Astrocyte (in vitro differentiated cells and primary cell): ENCODE measurements at places on chromosomes 2 and 18. TPM values are rescaled to one million over a fixed set of nuclear protein-coding genes. Genes with fewer than 3 reads are reported as not detected.

MC5R gene
- total RNA-seq = 0.26 and 0.57 TPM in 2 replicates

LYG2 gene
- not detected in 2 replicates for total RNA-seq

GULP1 gene
- total RNA-seq = 33.4 and 39.4 TPM in 2 replicates

PAX8 gene
- total RNA-seq = 0.48 and 1.2 TPM in 2 replicates

CXCR1 gene
- total RNA-seq = not detected in 2 replicates

CNOT11 gene
- total RNA-seq = 36.7 and 37.0 TPM in 2 replicates

C2orf15 gene
- 0.59 and 0.60 TPM in 2 replicates for total RNA-seq

PRKAG3 gene
- total RNA-seq = not detected in 2 replicates

DNA sequence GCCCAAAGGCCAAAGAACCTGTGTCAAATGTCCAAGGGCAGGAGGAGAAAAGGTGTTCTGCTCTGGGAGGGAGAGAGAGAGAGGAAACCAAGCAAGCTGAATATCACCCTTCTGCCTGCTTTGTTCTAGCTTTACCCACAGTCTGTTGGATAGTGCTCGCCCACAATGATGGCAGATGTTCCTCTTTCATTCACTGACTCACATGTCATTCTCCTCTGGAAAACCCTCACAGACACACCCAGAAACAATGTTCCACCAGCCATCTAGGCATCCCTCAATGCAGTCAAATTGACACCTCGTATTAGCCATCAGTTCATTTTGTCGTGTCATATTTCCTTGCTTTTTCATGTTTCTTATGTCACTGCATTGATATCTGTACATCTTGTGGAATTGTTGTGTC is 150.3 kb downstream of the UBR3 start:
- no peak for DNase-seq
- H3K36me3 ChIP-seq = no peaks in the 10 kb centered on the region
- H3K4me1 ChIP-seq = no peaks in the 10 kb centered on the region
- H3K4me3 ChIP-seq = no peak overlapping the region

DNA sequence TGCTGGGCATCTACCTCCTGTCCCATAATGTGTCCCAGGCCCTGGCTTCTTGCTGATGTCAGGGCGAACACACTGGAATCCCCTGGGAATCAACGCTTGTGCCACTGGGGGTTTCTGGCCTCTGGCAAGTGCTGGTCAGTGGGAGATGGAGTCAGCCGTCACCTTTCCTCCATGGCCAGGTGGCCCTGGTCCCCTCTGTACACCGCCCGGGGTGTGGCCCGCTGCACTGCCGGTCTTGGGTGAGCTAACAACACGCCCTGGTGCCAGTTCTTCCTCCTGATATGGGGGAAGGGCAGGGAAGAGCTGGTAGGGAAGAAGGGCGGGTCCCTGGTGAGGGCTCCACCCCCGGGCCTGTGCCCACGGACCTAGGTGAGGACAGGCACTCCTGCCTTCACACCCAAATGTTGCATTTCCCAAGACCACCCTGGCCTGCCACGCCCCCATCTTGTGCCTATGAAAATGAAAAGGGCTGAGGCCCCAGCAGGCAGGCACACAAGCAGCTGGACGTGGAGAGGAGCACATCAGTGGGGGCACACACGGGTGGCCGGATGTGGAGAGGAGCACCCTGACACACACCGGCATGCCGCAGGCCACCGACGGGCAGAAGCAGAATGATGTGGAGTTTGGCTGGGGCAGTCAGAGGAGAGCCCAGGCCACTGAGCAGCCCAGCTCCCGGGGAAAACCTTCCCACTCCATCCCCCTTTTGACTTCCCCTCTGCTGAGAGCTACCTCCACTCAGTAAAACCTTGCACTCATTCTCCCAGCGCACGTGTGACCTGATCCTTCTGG is 140.5 kb downstream of the ASB1 start:
- H3K4me1 ChIP-seq = no peaks in the 10 kb centered on the region
- no peak overlapping the region for H3K4me3 ChIP-seq
- H3K27ac ChIP-seq = no peak overlapping the region
- H3K27me3 ChIP-seq = no peaks in the 10 kb centered on the region
- H3K36me3 ChIP-seq = no peaks in the 10 kb centered on the region

DNA sequence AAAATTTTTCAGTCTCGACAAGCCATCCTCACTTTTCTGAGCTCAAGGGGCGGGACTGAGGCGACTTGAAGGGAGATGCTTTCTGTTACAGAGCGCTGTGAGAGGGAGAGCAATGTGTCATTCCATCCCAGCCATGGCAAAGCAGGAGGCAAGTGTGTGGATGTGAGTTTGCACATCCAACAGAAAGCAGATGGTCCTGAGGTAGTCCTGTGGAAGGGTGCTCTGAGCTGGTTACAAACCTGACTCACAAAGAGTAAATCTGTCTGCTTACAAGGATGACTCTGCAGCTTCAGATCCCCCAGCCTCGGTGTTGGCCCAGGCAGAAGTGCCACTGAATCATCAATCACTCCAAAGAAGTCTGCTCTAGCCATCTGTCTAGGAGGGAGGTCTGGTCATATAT is 482.0 kb upstream of the DCC start:
- H3K4me1 ChIP-seq = no peaks in the 10 kb centered on the region
- H3K27me3 ChIP-seq = no peaks in the 10 kb centered on the region
- no peak overlapping the region for H3K4me3 ChIP-seq
- H3K36me3 ChIP-seq = no peaks in the 10 kb centered on the region

DNA sequence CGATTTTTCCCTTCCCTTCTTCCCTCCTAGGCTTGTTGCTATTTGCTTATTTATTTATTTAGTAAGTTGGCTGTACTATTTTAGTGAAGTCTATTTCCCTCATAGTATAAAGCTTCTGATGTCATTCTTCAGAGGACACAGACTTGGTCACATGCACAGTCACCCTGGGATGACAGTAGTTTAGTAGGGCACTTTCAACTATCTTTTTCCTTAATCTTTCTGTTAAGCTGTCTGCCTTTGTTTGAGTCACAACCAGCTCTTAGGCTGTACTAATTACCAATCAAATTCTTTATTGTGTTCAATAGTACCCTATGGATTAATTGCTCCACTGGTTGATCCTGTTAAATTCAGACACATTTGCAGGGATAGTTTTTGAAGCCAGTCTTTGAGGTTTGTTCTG is 26.9 kb upstream of the RAB31 start:
- no peak for DNase-seq
- no peak overlapping the region for H3K4me3 ChIP-seq
- no peak overlapping the region for H3K27ac ChIP-seq
- peaks cover 24% of the 10 kb centered on the region for H3K4me1 ChIP-seq

DNA sequence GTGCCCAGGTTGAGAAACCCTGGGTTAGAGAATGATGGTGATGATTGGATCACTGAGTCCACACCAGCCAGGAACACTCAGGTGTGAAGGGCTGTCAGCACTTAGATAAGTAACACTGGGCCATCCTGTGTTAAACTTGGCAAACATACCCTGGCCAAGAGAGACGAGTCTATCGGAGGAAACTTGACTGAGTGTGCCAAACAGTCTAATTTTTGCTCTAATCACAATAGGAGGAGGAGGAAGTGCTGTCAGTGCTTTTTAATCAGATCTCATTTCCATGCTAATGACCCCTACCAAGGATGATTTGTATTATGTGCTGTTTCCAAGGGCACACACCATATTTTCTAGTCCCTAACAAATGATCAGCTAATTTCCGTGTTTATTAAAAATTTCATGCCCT is 63.8 kb upstream of the SEC11C start:
- H3K27me3 ChIP-seq = no peaks in the 10 kb centered on the region
- no peak for DNase-seq
- H3K4me1 ChIP-seq = peaks cover 3% of the 10 kb centered on the region
- H3K36me3 ChIP-seq = no peaks in the 10 kb centered on the region
- no peak overlapping the region for H3K27ac ChIP-seq

GRCh38 chr2:219687272-219687671 is 59.8 kb downstream of the SLC4A3 start:
- H3K4me1 ChIP-seq = peaks cover 49% of the 10 kb centered on the region
- H3K36me3 ChIP-seq = no peaks in the 10 kb centered on the region
- peak; percentile 87 for DNase-seq
- H3K27ac ChIP-seq = peak overlapping the region; percentile 97

GRCh38 chr2:156537141-156537540 is 101.0 kb downstream of the GPD2 start:
- H3K36me3 ChIP-seq = no peaks in the 10 kb centered on the region
- H3K27me3 ChIP-seq = no peaks in the 10 kb centered on the region
- no peak overlapping the region for H3K4me3 ChIP-seq
- DNase-seq = peak; percentile 69

GRCh38 chr2:202238234-202239197 is at the start of gene SUMO1:
Gene SUMO1, minus strand, starts transcription at chr2:202238597. Its CDS starts 146 bp downstream, at chr2:202238451.
- peak within 1 kb of the TSS; percentile 80 for H3K27ac ChIP-seq
- H3K4me3 ChIP-seq = peak within 1 kb of the TSS; percentile 85
- peaks cover 2% of the 10 kb centered on the region for H3K27me3 ChIP-seq
- DNase-seq = peak; percentile 82
- no peaks in the 10 kb centered on the region for H3K36me3 ChIP-seq
- no peaks in the 10 kb centered on the region for H3K4me1 ChIP-seq

- H3K4me1 ChIP-seq = peaks cover 3% of the 10 kb centered on the region
- peaks cover 3% of the 10 kb centered on the region for H3K27me3 ChIP-seq
- H3K27ac ChIP-seq = no peak within 1 kb of the TSS
- peak within 1 kb of the TSS; percentile 46 for H3K4me3 ChIP-seq
- DNase-seq = peak; percentile 52
- no peaks in the 10 kb centered on the region for H3K36me3 ChIP-seq
Measured at GRCh38 chr2:10911291-10912075, at the start of gene KCNF1. Gene KCNF1, plus strand, starts transcription at chr2:10911934. Its CDS starts 493 bp downstream, at chr2:10912427.
